Lower lobe of right lung (tissue), 2 donors: ENCODE measurements at places on chromosomes 7 and 10. TPM values are rescaled to one million over a fixed set of nuclear protein-coding genes. Genes with fewer than 3 reads are reported as not detected.

Gene SLC26A5
- 1.8 TPM for total RNA-seq

Gene SPDYE16
- 0.18 TPM for total RNA-seq

DNA sequence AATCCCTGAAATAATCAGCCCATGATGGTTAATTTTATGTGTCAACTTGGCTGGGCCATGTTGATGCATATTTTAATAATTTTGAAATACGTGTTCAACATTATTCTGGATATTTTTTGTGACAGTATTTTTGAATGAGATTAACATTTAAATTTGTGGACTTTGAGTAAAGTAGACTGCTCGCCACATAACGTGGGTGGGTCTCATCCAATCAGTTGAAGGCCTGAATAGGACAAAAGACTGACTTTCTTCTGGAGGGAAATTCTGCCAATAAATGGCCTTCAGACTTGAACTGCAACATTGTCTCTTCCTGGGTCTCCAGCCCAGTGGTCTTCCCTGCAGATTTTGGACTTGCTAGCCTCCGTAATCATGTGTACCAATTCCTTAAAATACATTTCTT, 53.6 kb upstream of the BICC1 start:
- no peak overlapping the region for H3K4me3 ChIP-seq
- no peaks in the 10 kb centered on the region for H3K27me3 ChIP-seq
- no peaks in the 10 kb centered on the region for H3K4me1 ChIP-seq
- H3K27ac ChIP-seq, result no peak overlapping the region
- DNase-seq, result no peak

Gene GAD2
- not detected for total RNA-seq

GRCh38 chr10:76085002-76085816, 653.8 kb downstream of the LRMDA start:
- H3K4me3 ChIP-seq, result no peak overlapping the region
- H3K4me1 ChIP-seq, result peaks cover 5% of the 10 kb centered on the region
- no peaks in the 10 kb centered on the region for H3K27me3 ChIP-seq

Gene STEAP4
- total RNA-seq, result 63.5 TPM

Gene ACTL6B
- not detected for total RNA-seq

Gene SLC26A3
- not detected for total RNA-seq

DNA sequence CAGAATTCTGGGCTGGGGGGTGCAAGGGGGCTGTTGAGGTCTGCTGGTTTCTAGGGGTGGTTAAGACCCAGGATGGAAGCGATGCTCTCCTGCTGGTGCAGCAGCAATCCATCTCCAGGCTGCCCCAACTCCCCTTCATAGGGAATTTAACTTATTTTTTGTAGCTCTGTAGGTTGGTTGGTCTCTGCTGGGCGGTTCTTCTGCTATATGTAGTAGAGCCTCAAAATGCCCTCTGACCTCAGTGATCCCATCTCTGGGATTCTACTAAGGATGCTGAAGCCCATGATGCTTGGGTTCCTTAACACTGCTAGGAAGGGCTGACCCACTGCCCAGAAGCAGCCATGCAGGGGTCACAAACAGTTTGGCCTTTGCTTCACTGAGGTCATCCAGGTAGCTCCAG, 49.2 kb downstream of the LRRC20 start:
- no peaks in the 10 kb centered on the region for H3K36me3 ChIP-seq
- no peak overlapping the region for H3K27ac ChIP-seq
- H3K27me3 ChIP-seq, result no peaks in the 10 kb centered on the region
- DNase-seq, result no peak
- no peak overlapping the region for H3K4me3 ChIP-seq

DNA sequence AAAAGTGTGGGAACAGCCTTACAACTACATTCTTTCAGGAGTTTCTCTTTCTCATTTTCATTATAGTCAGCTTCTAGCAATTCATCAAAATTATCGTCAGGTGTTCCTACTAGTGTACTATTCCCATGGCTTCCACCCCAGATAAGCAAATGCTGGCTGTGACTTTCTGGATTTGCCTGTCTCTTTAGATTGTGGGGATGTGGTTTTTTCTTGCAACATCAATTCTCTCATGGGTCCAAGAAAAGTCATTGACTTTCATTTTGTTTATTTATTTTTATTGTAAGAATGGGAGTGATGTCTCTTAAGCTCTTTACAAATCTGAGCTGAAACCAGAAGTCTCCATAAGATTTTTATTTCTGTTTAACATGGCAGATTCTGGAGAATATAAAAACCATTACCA, 349.7 kb upstream of the SEMA3C start:
- H3K27me3 ChIP-seq, result no peaks in the 10 kb centered on the region
- H3K4me3 ChIP-seq, result no peak overlapping the region
- DNase-seq, result no peak
- H3K36me3 ChIP-seq, result no peaks in the 10 kb centered on the region
- H3K4me1 ChIP-seq, result no peaks in the 10 kb centered on the region
- no peak overlapping the region for H3K27ac ChIP-seq

- no peaks in the 10 kb centered on the region for H3K27me3 ChIP-seq
- H3K4me3 ChIP-seq, result peak overlapping the region; percentile 98
- no peak for DNase-seq
- H3K27ac ChIP-seq, result peak overlapping the region; percentile 97
- H3K4me1 ChIP-seq, result peaks cover 55% of the 10 kb centered on the region
These were observed 41.6 kb downstream of the HK1 start for GRCh38 chr10:69319841-69320316.

DNA sequence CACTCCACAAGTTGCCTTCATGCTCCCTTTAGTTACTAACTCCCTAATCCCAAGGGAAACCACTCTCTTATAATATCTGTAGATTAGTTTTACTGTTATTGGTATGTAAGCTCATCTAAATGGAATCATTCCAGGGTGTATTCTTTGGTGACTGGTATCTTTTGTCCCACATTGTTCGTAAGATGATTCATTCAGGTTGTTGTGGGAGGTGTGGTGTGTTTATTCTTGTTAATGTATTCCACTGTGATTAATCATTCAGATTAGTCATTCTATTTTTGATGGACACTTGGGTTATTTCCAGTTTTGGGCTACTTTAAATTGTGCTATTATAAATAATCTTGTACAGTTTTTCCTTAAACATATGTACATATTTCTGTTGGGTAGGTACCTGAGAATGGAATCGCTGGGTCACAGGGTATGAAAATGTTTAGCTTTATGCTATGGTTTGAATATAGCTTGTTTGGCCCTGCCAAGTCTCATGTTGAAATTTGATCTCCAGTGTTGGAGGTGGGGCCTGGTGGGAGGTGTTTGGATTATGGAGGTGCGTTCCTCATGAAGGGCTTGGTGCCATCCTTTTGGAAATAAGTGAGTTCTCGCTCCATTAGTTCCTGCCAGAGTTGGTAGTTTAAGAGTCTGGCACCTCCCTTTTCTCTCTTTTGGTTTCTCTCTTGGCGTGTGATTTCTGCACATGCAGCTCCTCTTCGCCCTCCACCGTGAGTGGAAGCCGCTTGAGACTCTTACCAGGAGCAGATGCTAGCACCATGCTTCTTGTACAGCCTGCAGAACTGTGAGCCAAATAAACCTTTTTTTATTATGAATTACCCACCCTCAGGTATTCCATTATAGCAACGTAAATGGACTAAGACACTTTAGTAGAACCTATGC, 13.8 kb downstream of the BTRC start:
- H3K27me3 ChIP-seq, result no peaks in the 10 kb centered on the region
- H3K4me3 ChIP-seq, result no peak overlapping the region
- H3K36me3 ChIP-seq, result peaks cover 10% of the 10 kb centered on the region
- H3K27ac ChIP-seq, result no peak overlapping the region
- no peak for DNase-seq
- peaks cover 4% of the 10 kb centered on the region for H3K4me1 ChIP-seq

GRCh38 chr10:22229802-22230157, 12.0 kb upstream of the EBLN1 start:
- H3K4me1 ChIP-seq, result peaks cover 13% of the 10 kb centered on the region
- peak overlapping the region; percentile 75 for H3K4me3 ChIP-seq
- no peaks in the 10 kb centered on the region for H3K36me3 ChIP-seq
- H3K27ac ChIP-seq, result peak overlapping the region; percentile 91
- no peak for DNase-seq

Gene VOPP1
- 66.2 TPM for total RNA-seq

Gene DNAH11
- 8.9 TPM for total RNA-seq

DNA sequence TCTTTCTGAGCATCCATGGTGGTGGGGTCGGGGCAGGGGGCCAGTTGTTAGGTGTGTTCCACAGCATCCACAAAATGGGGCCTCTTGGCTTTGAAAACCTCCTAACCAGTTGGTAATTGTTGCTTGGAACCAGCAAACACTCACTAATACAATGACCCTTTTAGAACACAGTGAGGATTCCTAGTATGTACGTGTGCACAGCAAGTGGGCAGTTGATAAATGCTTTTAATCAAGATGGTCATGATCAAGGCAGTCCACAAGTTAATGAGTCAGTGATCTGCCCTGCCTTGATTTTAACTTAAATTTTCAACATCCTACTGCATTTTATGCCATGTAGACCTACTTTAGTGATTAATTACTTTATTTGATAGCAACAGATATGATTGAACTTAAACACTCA, 103.1 kb downstream of the ETV1 start:
- H3K27me3 ChIP-seq, result no peaks in the 10 kb centered on the region
- DNase-seq, result no peak
- H3K36me3 ChIP-seq, result no peaks in the 10 kb centered on the region
- H3K27ac ChIP-seq, result no peak overlapping the region
- H3K4me1 ChIP-seq, result no peaks in the 10 kb centered on the region

DNA sequence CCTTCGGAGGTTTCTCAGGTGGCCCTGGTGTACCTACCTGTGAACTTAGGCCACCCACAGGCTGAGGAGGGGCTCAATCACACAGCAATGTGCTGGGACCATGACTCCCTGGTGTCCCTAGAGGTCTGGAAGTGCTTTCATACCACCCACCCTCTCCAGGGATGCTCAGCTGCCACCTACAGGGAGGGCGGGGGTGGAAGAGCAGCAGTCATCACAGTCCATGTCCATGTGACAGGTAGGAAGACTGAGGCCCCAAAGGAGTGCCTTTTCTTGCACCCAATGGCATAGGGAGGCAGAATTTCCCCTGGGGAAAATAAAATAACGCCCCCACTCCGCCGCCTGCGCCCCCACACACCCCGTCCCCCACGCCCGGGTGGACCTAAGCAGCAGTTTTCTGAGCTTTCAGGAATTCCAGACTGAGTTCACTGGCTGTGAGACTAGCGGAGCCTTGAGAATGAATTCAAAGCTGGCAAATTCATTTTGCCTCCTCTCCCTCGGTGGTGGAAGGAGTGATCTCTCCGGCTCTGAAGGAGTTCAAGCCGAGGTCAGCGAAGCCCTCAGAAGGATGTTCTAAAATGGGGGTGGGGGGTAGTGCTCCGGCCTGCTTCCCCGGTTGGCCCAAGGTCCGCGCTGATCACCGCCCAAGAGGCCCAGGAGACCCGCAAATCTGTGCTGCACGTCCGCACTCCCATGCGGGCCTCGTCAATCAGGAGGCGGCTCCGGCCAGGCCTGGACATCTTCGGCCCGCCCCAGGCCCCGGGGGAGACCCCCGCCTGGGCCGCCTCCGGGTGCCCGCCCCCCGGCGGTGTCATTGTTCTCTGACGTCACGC, 2.1 kb upstream of the ZMIZ1 start:
- H3K4me3 ChIP-seq, result peak overlapping the region; percentile 86
- H3K27ac ChIP-seq, result peak overlapping the region; percentile 95
- H3K36me3 ChIP-seq, result no peaks in the 10 kb centered on the region

Gene PAXIP1
- total RNA-seq, result 9.5 TPM

Gene CEP55
- total RNA-seq, result 1.4 TPM

- DNase-seq, result peak; percentile 65
- peak overlapping the region; percentile 60 for H3K27ac ChIP-seq
These were observed 13.0 kb upstream of the CHST15 start for GRCh38 chr10:124106241-124106879.

GRCh38 chr7:123271856-123272255, 72.1 kb upstream of the SLC13A1 start:
- H3K36me3 ChIP-seq, result no peaks in the 10 kb centered on the region
- H3K4me1 ChIP-seq, result no peaks in the 10 kb centered on the region
- no peak overlapping the region for H3K4me3 ChIP-seq
- no peak overlapping the region for H3K27ac ChIP-seq

DNA sequence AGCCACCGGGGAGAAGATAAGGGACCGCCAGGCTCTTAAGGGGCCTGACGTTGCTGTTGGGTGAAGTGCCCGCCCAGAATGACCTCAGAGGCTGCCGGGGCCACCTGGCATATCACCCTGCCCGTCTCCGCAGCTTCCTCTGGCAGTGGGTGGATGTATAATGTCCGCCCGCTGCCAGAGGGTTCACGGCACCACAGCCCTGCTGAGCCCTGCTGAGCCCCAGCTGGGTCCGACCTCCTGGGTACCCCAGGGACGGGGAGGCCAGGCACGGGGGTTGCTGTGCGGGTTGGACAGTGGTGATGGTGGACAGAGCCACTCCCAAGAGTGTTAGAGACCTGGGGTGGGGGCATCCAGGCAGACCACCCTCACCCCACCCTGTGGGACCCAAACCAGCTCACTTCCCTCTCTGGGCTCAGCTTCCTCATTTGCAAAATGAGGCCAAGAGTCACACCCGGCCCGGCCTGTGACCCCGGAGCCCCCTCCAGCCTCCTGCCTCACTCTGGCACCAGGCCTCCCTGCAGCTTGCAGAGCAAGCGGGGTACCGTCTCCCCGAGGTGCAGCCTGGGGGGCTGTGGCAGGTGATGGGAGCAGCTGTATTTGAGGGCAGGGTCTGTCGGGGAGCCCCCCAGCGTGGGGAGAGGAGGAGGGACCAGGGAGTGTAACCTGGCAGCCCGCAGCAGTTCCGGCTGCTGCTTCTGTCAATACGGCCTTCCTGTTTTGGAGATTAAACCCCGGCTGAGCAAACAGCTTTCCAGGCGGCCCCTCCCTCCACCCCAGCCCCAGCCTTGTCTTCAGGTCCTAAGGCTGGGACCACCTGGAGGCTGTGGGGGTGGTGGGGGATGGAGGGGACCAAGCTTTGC, 8.4 kb upstream of the LFNG start:
- H3K36me3 ChIP-seq, result no peaks in the 10 kb centered on the region
- H3K27ac ChIP-seq, result peak overlapping the region; percentile 82
- peak; percentile 76 for DNase-seq
- H3K27me3 ChIP-seq, result no peaks in the 10 kb centered on the region
- H3K4me3 ChIP-seq, result peak overlapping the region; percentile 33

DNA sequence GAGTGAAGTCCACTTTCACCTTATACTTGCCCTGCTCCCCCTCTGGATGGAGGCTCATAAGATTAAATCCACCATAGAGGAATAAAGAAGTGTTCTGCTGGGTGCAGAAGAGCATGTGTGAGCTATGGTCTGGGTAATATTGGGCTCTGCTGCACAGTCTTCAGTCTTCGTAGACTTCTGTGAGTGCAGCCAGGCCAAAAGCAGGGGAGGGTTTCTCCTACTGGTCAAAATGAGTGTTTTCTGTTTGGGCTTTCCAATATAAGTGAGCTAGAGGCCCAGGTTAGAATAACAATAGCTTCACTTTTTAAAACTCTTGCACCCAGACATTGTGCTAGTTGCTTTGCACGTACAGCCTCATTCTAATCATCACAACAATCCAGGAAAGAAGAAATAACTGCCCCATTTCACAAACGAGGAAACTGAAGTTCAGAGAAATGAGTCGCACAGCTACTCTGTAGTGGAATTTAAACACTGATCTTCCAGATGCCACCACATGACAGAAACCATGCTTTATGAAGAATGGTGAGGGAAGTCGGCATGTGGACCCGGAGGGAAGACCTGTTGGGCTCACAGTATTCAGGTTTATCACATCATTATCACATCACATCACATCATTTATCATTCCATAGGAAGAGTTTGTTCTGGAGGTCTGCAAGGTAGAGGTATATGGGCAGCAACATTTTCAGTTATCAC, 23.8 kb upstream of the MSMB start:
- no peak for DNase-seq
- no peaks in the 10 kb centered on the region for H3K27me3 ChIP-seq
- no peaks in the 10 kb centered on the region for H3K4me1 ChIP-seq
- H3K4me3 ChIP-seq, result no peak overlapping the region
- no peaks in the 10 kb centered on the region for H3K36me3 ChIP-seq
- H3K27ac ChIP-seq, result no peak overlapping the region
